ENCODE measurements at places on chromosomes 6 and 20.
A peak's percentile ranks its signal among the peaks of the same experiment; 100 is the strongest.

- no peak for DNase-seq
Observed at GRCh38 chr6:24205020-24205492, 79.0 kb downstream of the NRSN1 start.

DNA sequence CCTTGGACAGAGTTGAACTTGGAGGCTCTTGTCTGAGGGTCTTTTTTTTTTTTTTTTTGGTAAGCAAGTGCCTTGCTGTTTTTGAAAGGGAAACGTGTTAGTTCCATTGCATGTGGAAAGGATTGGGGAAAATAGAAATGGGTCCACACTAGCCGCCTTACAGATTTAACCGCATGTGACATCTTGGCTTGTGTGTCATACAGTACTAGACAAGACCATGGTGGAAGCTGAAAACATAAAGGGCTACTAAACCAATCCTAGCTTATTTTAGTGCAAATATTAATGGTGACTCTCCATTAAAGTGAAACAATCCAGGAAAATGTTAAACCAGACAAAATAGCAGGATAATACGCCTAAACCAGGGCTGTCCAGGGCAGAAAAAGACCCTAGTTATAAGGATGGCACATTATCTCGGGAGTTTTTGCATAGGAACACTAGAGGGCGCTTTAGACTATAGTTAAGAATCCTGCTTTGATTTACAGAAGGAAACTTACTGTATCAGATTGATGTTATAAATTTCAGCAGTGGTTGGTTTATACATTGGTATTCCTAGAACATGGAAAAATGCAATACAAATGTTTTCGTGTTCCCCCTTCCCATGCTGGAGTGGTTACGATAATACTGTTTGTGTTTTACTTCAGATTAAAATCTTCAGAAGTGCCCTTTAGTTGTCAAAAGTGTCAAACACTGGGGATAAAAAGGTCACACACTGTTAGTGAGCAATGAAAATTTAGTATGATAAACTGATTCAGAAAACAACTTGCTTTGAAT lies 59.8 kb upstream of the DEK start:
- no peak for DNase-seq

GRCh38 chr20:58215116-58215515 lies 13.3 kb downstream of the ANKRD60 start:
- no peak for DNase-seq

GRCh38 chr6:43521836-43522235 lies 4.9 kb downstream of the POLR1C start:
- DNase-seq = no peak

- peak; percentile 73 for DNase-seq
Observed at GRCh38 chr20:49381558-49382493, 100.6 kb downstream of the KCNB1 start.

DNA sequence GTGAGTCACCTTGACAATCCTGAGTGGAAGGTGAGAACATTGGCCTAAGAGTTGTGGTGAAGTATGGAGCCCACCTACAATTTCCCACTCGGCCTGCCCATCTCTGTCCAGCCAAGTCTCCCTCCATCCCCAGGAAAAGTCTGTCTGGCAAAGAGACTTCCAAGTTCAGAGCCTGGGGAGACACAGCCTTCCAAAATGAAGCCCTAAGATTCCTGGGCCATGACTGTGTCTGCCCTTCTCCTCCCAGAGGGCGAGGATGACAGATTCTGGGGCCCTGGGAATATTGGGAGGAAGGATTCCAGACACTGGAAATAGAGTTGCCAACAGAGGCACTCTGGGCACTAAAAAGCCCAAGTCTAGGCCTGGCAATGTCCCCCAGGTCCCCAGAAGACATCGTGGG lies 176.8 kb downstream of the NFATC2 start:
- DNase-seq = no peak

- no peak for DNase-seq
Observed at GRCh38 chr6:43671011-43671800, 16.4 kb downstream of the MRPS18A start.

GRCh38 chr20:45873409-45874103 lies 7.5 kb upstream of the ZSWIM1 start:
- no peak for DNase-seq

GRCh38 chr20:22404419-22405170 lies 179.8 kb downstream of the FOXA2 start:
- no peak for DNase-seq

- no peak for DNase-seq
Observed at GRCh38 chr6:110325197-110325596, 33.0 kb downstream of the METTL24 start.

DNA sequence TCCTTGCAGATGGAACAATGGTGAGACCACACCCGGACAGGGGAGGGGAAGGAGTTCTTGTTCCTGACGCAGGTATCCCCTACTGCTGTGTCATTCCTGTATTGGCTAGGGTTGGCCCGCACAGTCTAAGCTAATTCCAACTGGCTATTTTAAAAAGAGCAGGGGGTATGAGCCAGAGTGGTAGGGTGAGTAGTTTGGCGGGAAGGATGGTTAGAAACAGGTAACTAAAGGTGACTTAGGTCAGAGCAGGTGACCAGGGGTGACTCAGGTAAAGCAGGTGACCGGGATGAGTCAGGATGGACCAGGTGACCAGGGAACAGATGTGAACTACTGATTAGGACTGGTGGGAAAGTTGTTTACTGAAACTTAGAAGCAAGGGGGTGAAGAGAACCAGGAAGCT lies 58.0 kb downstream of the ZNF292 start:
- DNase-seq = no peak

GRCh38 chr20:32945710-32946221 lies 58.5 kb downstream of the SUN5 start:
- DNase-seq = no peak

DNA sequence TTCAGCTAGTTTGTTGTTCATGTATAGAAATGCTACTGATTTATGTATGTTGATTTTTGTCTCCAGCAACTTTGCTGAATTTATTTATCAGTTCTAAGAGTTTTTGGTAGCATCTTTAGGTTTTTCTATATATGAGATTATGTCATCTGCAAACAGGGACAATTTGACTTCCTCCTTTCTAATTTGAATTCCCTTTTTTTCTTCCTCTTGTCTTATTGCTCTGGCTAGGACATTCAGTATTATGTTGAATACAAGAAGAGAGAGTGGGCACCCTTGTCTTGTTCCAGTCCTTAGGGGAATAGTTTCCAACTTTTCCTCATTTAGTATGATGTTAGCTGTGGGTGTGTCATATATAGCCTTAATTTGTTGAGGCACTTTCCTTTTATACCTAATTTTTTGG lies 58.2 kb downstream of the CDH26 start:
- DNase-seq = no peak

- DNase-seq = no peak
Observed at GRCh38 chr20:31989030-31989645, 21.1 kb upstream of the CCM2L start.

DNA sequence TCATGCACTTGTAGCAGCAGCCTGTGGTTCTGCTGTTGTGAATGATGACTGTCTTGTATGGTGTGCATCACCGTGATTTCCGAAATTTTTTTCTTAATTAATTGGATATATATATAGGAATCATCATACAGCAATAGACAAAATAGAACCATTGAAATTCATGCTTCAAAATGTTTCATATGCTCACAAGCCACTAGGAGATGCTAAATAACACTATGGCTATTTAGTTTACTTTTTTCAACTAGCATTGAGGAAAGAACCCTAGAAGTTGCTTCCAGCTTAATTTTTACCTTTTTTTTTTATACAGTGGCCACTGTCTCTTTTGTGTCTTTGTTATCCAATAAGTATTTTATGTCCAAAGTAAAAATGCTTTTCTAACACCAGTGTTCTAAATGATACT lies 485.4 kb downstream of the CDKAL1 start:
- no peak for DNase-seq

GRCh38 chr6:137978252-137978896 lies 111.3 kb downstream of the TNFAIP3 start:
- DNase-seq = no peak

- no peak for DNase-seq
Observed at GRCh38 chr20:52419205-52419604, 227.6 kb upstream of the ZFP64 start.

- DNase-seq = no peak
Observed at GRCh38 chr6:37060195-37060559, 54.7 kb downstream of the FGD2 start.

- DNase-seq = no peak
Observed at GRCh38 chr6:27251606-27252251, 4.2 kb downstream of the PRSS16 start.

GRCh38 chr6:114989279-114989964 lies 646.6 kb upstream of the HS3ST5 start:
- no peak for DNase-seq

- DNase-seq = no peak
Observed at GRCh38 chr6:78231002-78231401, 578.2 kb downstream of the MEI4 start.

DNA sequence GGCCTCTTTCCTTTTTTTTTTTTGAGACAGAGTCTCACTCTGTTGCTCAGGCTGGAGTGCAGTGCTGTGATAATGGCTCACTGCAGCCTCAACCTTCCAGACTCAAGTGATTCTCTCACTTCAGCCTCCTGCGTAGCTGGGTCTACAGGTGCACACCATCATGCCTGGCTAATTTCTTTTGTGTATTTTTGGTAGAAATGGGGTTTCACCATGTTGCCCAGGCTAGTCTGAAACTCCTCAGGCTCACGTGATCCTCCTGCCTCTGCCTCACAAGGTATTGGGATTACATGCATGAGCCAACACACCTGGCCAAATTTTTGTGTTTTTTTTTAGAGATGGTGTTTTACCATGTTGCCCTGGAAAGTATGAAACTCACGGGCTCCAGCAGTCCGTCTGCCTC lies 29.3 kb downstream of the SRC start:
- no peak for DNase-seq

- DNase-seq = no peak
Observed at GRCh38 chr20:17750722-17751045, 50.9 kb downstream of the BANF2 start.

GRCh38 chr6:82331031-82331773 lies 32.4 kb upstream of the TPBG start:
- DNase-seq = no peak

DNA sequence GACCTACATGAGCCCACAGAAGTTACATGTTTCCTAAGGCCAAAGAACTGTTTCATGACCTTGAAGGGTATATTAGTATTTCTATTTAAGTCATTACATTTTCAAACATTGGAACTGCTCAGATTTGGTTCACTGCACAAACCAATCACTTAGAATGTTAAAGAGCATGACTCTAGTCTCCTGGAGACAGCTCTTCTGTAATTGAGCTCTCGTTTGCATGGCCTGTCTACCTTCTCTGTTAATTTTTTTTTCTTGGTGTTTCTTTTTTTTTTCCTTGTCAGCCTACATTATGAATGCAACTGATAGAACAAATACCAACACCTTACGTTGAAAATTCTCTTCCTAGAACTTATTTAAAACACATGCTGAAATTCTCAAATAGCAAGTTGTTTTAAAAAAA lies 860.2 kb upstream of the MAP3K7 start:
- DNase-seq = no peak

DNA sequence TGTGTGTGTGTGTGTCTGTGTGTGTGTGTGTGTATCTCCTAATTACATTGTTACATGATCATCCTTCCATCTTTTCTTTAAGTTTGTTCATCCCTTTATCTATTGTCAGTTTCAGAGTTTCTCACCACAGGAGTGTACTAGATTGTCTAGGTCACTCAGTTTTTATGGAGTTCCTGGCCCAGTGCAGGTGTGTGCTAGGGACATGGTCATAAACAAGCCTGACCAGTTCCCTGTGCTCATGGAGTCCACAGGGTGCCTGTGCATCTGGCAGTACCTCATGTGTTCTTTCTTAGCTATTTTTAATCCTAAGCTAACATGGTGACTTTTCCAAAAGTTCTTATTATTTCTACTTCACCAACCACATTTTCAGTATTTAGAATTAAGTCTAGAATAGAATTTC lies 43.9 kb downstream of the PHACTR2 start:
- no peak for DNase-seq

- no peak for DNase-seq
Observed at GRCh38 chr20:5041433-5041832, 40.1 kb upstream of the SLC23A2 start.

- DNase-seq = no peak
Observed at GRCh38 chr20:50559856-50560638, 49.9 kb downstream of the PTPN1 start.

DNA sequence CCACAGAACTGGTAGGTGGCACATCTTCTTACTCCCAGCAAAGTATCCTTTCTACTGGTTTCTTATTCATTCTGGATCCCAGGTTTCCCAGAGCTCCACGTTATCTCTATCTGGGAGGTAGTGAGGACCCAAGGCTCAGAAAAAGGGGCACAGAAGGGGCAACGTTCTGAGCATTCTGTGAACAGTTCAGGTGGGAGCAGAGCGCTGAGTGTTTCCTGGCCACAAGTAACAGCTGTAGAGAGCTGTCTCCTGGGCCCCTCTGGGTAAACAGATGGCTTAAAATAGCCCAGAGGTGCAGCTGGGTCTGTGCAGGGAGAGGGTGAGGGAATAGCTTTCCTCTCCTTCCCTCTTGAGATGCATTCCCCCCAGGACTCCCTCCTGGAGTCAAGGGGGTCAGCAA lies 2.1 kb downstream of the APOBEC2 start:
- no peak for DNase-seq

DNA sequence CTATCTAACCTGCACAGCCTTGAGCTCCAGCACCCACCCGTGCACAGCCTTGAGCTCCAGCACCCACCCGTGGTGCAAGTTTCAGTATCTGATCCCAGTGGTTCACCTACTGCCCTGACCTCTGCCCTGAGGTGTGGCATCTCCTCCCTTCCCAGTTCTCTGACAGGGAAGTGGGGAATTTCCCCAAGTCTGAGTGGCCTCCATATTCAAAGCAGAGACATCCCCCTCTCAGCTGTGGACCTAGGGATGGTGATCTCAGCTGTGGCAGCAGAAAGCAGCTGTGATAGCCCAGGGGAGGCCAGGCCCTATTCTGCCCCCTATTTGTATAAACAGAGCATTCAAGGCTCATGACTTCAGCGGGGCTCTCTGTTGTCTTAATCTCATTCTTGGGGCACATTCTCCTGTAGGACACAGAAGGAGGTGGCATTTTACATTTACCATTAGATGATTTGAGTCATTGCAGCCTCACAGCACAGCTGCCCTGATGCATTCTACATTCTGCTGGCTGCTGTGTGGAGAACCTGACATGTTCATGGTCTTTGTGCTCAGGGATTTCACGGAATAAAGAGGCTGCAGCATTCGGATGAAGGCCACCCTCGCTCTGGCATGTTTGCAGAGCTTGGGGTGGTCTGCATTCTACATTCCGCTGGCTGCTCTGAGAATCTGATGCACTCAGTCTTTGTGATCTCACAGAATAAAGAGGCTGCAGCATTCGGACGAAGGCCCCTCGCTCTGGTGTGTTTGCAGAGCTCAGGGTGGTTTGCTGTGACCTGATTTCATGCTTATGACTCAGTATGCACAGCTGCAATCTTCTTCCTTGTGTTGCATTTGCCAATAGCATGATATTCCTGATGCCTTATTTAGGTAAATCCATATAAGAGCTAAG lies 16.9 kb downstream of the GPR31 start:
- DNase-seq = no peak

GRCh38 chr20:63097336-63097831 lies 90.6 kb upstream of the BHLHE23 start:
- DNase-seq = no peak

GRCh38 chr6:36605560-36606391 lies 11.6 kb downstream of the SRSF3 start:
- DNase-seq = no peak
